ENCODE measurements at places on chromosomes 12 and 14.

DNA sequence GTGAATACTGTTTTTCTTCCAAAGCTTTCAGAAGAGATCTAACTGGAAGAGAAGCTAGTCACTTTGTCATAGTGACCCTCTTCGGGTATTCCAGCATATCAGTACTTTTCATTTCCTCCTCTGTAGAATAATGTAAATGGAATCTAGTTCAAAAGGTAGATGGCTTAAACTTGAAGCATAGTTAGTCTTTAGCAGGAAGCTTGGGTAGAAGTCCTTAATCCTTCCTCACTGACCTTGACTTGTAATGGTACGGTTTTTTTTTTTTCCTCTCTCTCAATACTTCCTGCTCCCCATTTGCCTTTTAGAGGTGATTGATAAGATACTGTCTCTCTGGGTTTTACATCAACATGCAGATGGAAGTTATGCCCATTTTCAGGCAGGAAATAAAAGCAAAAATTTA is 1.7 kb downstream of the FBXO34 start:
- no peak for DNase-seq

- DNase-seq = no peak
Measured at GRCh38 chr12:101732318-101732717, 6.9 kb downstream of the SYCP3 start.

DNA sequence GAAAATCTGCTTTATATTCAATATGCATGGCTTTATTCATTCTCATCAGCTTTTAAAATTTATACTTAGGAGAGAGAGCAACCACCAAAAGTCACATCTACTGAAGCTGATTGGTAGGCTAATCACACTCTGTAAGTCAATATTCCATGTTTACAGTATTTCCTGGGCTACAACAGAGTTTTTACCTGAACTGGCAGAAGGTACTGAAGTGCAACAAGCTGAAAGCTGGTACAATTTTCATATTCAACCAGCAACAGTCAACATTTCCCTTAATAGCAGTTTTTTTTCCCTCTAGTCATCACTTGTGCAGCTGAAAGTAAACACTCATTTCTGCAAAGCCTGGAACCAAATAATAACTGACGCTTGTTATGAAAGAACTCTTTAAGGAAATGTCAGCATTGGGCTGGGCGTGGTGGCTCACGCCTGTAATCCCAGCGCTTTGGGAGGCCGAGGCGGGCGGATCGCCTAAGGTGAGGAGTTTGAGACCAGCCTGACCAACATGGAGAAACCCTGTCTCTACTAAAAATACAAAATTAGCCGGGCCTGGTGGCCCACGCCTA is 12.9 kb downstream of the BRAP start:
- no peak for DNase-seq

GRCh38 chr12:40222247-40222646 is 2.5 kb upstream of the LRRK2 start:
- DNase-seq = no peak

- DNase-seq = no peak
Measured at GRCh38 chr12:77553976-77554619, 276.6 kb upstream of the NAV3 start.

GRCh38 chr12:109489955-109490565 is 12.6 kb downstream of the UBE3B start:
- DNase-seq = no peak

DNA sequence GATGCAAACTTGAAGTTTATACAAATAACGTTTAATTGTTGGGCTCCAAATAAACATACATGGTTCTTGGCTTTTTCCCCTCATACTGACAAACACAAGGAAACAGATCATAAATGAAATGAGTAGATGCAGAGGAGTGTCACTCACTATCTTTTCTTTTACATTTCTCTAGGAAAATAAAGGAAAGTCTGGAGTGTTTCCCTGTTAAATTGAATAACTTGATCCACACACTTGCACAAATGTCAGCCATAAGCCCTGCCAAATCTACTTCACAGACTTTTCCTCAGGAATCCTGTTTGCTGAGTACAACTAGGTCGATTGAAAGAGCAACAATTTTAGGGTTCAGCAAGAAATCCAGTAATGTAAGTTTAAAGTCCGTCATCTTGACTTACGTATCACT is 175.3 kb downstream of the PLCZ1 start:
- DNase-seq = no peak

GRCh38 chr12:76713130-76713529 is 50.8 kb upstream of the ZDHHC17 start:
- DNase-seq = no peak

DNA sequence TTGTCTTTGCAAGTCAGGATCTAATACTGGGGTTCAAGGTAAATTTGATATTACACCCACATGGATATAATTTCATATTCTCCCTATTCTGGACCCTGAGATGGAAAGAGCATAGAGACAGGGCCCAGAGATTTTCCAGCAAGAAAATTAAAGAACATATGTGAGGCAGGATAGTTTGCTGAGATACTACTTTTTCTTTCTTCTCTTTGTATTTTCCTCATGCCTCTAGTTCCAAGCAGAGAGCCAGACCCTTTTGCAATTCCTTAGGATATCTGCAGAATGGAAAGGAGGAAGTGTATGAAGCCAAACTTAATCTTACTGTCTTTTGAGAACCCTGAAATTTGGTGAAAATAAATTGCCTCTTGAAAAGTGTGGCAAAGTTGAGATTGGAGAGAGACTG is 34.0 kb upstream of the RNASE3 start:
- no peak for DNase-seq

GRCh38 chr12:125249066-125249824 is 184.0 kb downstream of the AACS start:
- no peak for DNase-seq

DNA sequence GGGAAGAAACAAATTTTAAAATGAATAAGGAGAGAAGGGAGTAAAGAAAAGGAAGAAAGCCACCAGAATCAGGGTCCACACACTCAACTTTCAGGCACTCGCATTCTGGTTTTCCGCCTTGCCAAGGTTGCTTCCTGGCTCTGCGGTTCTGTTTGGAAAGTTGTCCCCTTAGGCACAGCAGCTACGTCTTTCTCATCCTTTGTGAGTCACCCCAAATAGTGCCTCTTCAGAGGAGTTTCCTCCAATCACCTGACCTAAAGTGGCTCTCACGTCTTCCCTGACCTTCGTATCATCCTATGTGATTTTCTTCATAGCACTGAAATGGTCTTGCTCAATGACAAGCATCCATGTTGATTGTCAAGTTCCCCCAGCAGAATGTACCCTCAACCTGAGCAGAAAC is 99.5 kb upstream of the TMCC3 start:
- DNase-seq = no peak

GRCh38 chr12:124814741-124815613 is 48.7 kb downstream of the SCARB1 start:
- no peak for DNase-seq

DNA sequence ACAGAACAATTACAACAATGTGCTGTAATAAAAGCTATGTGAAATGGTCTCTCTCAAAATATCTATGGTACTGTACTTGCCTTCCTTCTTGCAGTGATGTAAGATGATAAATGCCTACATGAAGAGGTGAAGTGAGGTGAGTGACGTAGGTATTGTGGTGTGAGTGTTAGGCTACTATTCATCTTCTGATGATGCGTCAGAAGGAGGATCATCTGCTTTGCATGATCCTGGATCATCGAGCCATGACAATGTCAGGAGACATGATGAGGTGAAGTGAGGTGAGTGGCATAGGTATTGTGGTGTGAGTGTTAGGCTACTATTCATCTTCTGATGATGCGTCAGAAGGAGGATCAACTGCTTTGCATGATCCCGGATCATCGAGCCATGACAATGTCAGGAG is 105.8 kb downstream of the KCNC2 start:
- no peak for DNase-seq

- no peak for DNase-seq
Measured at GRCh38 chr14:90986510-90986909, 73.9 kb downstream of the RPS6KA5 start.

- no peak for DNase-seq
Measured at GRCh38 chr12:76746516-76746915, 17.4 kb upstream of the ZDHHC17 start.

DNA sequence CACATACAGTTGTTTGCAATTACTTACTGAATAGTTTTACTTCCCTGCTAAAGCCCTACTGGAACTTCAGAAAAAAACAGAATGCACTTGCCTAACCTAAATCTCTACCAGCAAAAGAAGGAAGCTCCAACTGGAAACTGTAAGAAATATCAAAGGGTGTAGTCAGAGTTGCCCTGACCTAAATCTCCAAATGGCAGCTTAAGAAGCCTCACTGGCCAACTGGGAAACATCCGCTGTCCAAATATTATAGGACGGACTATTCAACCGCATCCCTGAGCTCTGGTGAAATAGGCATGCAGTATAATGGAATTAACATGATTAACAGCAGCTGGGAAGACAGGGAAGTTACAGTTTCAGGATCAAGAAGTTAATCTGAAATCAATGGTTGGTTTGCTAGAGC is 24.3 kb downstream of the ANAPC7 start:
- DNase-seq = no peak

DNA sequence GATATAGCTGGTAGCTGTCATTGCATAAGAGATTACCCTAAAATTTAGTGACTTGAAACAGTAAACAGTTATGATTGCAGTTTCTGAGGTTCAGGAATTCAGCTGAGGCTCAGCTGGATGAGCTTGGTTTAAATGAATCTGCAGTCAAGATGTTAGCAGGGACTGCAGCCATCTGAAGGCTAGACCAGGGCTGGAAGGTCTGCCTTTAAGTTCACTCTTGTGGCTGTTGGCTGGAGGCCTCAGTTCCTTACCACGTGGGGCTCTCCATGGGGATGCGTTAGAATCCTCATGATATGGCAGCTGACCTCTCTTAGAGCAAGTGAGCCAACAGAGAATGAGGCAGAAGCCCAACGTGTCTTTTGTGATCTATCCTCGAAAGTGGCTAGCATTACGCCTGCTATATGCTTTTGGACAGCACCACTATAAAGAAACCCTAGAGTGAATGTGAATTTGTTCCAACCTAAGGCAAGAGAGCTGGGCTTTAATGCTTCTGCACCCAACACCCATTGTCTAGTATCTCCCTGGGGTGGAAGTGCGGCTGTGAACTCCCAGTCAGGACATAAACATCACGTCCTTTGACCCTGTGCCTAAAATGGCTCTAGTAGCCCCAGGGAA is 26.0 kb downstream of the HSPB8 start:
- no peak for DNase-seq

- DNase-seq = no peak
Measured at GRCh38 chr14:86641310-86641709, 1111.4 kb downstream of the FLRT2 start.

- DNase-seq = no peak
Measured at GRCh38 chr12:22339691-22340090, 5.2 kb upstream of the ST8SIA1 start.

DNA sequence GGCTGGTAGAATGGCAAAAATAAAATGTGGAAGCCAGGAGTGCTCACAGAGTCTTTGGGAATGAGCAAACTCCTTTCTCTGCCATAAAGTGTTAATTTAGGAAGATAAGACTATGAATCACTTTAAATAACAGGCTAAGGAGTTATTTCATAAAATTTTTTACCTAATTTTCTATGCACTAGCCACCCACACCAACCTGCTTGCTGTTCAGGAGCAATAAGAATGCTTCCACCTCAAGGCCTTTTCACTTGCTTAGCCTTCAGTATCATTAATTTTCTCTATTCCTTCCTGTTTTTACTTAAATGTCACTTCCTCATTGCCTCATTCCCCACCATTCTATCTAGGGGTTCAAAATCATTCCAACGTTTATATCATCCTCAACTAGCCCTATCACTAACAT is 326.8 kb downstream of the CCER1 start:
- DNase-seq = no peak
